ENCODE measurements at places on chromosomes 11 and 22.
A peak's percentile ranks its signal among the peaks of the same experiment; 100 is the strongest.

GRCh38 chr22:47000888-47001287 is 238.4 kb downstream of the TBC1D22A start:
- no peak for DNase-seq

DNA sequence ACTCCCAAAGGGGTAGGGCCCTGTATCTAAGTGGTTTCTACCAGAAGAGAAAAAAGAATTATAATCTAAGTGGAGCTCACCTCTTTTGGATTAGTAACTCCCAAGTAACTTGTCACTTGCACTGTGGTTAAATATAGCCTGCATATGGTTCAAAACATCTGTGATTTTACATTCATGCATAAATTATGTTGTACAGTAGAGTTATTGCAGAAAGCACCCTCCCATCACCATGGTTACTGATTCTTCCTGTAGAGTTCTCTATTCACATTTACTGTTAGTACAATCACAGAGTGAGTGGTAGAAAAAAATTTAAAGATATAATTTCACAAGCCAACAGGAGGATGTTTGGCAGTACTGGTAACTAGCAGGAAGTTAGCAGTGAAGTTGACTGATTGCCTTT is 80.4 kb downstream of the LRRC4C start:
- DNase-seq, result no peak

DNA sequence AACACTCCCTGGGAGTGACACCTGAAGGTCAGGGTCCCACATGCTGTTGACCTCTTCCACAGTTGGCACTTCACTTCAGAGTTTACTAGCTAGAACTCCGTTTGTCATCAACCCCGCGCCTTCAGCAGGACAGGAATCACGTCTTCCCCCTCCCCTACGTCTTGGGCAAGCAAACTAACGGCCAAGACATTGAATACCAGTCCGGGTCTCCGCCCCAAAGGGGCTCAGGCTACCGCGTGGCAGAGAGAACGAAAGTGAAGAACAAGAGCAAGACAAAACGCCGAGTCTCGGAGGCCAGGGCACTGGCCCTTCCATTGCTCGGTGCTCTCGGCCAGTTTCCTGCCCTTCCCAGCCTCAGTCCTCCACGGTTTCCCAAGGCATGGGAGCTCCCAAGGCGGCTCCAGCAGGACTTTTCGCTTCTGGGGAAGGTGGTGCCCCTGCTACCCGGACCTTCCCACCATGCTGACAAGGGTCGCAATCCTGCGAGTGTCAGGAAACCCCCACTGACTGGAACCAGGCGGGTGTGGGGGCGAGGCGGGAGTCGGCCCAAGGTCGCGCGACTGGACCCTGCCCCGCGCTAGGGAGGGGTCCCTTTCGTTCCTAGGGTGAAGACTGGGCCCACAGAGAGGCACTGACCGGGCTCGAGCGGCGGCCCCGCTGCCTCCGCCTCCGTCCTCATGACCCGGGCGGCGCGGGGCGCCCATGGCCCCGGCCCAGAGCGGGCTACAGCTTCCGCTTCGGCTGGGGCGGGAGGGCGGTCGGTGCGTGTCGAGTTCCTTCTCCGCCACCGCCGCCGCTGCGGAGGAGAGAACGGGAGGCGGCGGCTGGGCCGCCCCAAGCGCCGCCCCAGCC is at the start of gene GUCD1:
Gene GUCD1, minus strand, starts transcription at position 826 of the 852 bp plus-strand sequence. Its CDS starts 147 bp downstream, at position 679.
- DNase-seq, result peak; percentile 69

GRCh38 chr11:36635066-36635862 is 37.2 kb upstream of the RAG2 start:
- no peak for DNase-seq

- DNase-seq, result peak; percentile 88
Observed at GRCh38 chr22:46798366-46799350, 36.2 kb downstream of the TBC1D22A start.

Measured in activated CD8-positive, alpha-beta memory T cell treated with anti-CD3 and anti-CD28 coated beads, Interleukin-2, amount 50 U/mL, for 48 hours (primary cell).